Nephron progenitor cell (in vitro differentiated cells): ENCODE measurements at places on chromosomes 6 and 20.

- no peak for DNase-seq
Measured at GRCh38 chr6:165244524-165245247, 64.7 kb downstream of the C6orf118 start.

DNA sequence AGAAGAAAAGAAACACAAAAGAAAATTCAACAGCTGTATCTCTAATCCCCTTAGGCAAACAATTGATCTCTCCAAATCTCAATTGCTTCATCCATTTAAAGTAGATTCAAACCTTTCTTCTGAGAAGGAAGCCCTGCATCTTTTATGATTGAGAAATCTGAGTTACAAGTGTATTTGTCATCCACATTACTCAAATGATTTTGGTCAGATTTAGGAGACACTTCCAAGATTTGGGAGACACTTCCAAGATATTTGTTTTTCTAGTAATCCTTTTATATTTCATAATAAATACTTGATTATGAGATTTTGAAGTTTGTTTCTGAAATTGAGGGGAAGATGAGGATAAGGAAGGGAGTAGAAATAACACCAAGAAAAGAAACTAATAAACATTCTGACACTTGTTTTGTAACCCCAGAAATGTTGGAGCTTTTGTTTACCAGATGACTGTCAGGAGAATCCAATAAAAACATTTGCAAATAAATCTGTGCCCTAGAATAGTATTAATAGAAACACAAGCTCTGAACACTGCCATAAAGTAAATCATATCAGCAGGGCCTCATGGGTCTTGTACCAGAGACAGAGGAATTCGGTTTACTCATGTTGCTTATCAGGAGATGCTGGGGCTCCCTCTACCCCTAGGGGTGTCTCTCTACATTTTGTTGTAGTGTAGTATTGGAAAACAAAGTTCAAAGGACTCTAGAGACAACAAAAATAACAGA is 314.3 kb upstream of the NT5E start:
- no peak for DNase-seq

DNA sequence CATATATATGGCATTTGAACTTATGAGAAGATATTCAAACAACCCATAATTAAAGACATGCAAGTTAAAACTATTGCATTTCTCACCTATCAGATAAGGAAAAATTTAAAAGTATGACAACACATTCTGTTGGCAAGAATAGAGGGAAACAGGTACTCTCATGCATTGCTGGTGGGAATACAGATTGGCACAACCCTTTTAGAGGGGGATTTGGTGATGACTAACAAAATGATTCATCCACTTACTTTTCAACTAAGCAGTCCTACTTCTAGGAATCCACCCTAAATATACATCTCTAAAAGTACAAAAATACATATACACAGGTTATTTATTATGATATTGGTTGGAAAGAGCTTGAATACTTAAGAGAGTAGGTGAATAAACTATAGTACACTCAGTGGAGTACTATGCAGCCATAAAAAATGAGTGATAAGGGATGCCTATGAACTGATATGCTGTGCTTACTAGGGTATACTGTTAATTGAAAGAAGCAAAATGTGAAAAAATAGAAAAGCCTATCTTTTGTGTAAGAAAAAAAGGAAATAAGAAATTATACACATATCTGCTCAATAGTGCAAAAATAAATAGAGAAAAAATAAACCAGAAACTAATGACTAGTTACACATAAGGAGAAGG is 42.2 kb downstream of the ADAT2 start:
- no peak for DNase-seq

DNA sequence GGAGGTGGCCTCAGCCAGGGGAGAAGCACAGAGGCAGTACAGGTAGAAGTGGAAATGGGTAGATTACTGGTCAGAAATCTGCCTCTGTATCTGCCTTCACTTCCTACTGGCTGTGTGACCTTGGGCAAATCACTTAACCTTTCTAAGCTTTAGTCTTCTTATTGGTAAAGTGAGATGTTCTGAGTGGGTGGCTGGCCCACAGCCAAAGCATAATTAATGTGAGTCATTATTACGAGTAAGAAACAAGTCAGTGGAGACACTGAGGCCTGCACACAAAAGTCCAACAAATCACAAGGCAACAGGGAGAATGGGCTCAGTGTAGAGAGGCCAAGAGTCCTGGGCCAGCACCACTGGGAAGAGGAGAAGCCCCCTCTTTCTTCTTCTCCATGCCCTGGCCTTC is 39.1 kb downstream of the NRN1 start:
- no peak for DNase-seq

GRCh38 chr6:5214570-5215052 is 46.1 kb downstream of the LYRM4 start:
- DNase-seq: peak; percentile 67
